ENCODE measurements at places on chromosomes 13 and 19.

DNA sequence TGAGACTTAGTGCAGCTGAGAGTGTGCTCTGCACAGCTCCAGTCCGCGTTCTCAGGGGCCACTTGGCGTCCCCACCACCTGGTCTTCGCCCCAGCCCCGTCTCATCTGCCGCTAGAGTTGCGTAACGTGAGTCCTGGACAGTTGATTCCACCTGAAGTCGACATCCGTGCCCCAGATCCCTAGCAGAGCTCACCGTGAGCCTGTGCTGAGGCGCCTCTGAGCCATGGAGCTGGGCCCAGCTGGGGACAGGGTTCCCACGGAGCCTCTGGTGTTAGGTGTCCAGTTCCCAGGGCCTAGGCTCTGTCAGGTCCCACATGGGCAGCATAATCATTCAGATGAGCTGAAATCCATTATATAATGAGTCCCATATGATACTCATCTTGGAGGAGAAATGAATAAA, 147.1 kb upstream of the SOX1 start:
- DNase-seq: no peak

DNA sequence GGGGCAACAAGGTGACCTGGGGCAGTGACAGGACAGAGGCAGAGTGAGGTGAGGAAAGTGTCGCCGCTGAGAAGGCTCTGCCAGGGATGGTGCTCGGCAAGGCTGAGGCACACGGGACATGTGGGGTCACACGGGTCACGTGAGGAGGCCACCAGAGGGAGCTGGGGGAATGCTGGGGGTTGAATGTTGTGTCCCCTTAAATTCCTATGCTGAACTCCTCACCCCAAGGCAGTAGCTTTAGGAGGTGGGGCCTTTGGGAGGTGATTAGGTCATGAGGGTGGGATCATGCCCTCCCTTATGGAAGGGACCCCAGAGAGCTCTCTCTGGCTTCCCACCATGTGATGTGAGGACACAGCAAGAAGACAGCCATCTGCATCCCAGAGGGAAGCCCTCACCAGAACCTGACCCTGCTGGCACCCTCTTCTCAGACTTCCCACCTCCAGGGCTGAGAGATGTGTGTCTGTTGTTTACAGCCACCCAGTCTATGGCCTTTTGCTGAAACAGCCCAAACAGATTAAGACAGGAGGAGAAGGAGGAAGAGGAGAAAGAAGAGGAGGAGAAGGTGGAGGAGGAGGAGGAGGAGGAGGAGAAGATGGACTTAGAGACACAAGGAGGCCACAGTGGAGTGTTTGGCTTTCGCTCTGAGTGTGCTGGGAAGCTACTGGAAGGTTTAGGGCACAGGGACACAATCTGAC, 35.4 kb downstream of the RFX2 start:
- DNase-seq: no peak

GRCh38 chr19:38721979-38722773, 22.1 kb downstream of the CAPN12 start:
- no peak for DNase-seq

DNA sequence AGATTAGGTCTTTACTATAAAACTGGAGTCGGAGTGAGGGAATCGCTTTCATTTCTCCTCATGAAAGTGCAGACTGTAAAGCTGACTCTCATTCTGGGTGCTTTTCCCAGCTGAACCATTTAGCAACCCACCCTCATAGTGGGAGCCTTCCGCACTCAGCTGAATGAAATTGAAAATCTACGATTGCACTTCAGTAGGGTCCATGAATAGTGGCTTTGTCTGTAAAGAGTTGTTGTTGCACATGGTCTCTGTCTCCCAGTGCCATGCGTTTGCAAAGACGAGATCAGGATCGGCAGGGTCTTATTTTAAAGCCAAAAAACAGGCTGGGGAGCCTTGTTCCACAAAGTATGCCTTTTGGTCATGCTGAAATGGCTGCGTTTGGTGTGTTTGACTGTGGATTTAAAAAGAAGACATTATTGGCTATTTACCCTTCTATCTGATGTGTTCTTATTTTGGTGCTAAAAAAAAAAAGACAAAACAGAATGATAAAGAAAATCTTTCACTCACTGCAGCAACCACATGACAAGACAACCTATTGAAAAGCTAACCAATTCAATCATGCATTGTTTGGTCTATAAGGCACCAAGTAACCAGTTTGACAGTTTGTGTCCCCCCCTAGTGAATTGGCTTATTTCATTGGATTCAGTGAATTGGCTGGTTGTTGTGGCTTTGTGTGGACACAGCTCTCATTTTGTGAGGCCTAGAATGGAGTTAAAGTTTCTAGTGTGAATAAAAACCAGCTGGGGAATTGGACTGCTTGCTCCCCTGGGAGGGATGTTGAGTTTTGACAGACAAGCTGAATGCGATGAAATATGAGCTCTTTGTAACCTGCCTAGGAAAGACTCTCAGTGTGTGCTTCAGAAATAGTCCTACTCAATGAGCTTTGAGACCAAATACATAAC, 65.6 kb downstream of the ARHGAP35 start:
- DNase-seq: no peak

DNA sequence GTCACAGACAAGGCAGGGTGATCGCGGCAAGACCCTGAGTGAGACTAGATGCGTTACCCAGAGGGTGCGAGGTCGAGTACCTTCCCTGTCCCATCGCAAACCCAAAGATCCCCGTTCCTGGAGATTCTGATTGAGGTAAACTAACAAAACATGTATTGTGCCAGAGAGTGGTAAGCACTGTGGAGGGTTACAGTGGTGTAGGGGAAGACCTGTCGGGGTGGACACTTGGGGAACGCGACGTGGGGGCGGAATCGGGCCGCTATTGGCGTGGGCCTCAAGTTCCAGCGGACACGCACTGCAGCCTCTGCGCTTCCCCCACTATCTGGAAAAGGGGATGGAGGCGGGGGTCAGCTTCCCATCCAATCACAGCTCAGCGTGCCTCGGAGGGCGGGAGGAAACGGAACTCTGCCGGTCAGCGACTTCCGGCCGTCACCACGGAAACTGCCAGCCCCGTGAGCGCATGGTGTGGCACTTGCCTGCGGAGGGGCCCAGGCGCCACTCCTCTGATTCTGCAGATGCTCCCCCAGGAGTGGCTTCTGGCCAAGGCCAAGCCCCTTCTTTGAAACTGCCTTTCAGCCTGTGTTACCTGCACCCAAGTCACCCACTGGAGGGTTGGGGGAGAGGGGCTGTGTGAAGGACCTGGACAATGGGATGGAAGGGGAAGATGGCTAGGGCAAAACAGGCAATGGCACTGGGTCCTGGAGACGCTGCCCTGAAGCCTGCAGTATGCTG, 1.0 kb upstream of the UBE2M start:
- DNase-seq: peak; percentile 87

DNA sequence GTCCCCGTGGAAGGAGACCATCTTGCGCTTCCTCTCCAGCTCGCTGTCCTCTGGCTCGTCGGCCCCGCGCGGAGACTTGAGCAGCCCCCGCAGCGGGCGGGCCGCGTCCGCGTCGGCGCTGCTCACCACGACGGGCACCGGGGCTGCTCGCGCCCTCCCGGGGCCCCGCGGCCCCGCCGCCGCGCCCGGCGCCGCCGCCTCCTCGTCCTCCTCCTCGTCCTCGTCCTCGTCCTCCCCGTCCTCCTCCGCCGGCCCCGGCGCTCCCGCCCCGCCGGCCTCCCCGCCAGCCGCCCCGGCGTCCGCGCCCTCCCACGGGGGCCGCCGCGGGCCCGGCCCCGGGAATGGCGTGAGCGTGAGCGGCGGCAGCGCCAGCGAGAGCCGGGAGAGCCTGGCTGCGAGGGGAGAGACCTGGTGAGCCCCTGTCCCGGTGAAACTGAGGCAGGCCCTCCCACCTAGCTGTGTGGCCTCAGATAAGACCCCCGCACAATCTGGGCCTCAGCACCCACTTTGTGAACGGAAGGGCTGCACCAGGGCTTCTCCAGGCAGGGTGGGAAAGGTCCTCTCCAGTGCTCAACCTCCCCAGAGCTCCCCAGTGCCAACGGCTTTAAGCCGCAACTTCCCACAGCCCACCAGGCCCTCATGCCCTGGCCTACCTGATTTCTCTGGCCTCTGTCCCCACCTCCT, 17.8 kb downstream of the LMTK3 start:
- DNase-seq: no peak

- no peak for DNase-seq
These were observed 152.4 kb downstream of the TEX29 start for GRCh38 chr13:111472559-111473460.

GRCh38 chr13:103134271-103134670, 68.1 kb upstream of the SLC10A2 start:
- DNase-seq: no peak

- peak; percentile 72 for DNase-seq
These were observed 16.5 kb downstream of the SIGLEC7 start for GRCh38 chr19:51158474-51159129.

GRCh38 chr19:7605490-7606222, 10.0 kb downstream of the CAMSAP3 start:
- DNase-seq: peak; percentile 49

GRCh38 chr13:88908961-88909441, 1237.8 kb downstream of the SLITRK5 start:
- no peak for DNase-seq

GRCh38 chr13:71030784-71031183, 836.2 kb downstream of the DACH1 start:
- DNase-seq: no peak

DNA sequence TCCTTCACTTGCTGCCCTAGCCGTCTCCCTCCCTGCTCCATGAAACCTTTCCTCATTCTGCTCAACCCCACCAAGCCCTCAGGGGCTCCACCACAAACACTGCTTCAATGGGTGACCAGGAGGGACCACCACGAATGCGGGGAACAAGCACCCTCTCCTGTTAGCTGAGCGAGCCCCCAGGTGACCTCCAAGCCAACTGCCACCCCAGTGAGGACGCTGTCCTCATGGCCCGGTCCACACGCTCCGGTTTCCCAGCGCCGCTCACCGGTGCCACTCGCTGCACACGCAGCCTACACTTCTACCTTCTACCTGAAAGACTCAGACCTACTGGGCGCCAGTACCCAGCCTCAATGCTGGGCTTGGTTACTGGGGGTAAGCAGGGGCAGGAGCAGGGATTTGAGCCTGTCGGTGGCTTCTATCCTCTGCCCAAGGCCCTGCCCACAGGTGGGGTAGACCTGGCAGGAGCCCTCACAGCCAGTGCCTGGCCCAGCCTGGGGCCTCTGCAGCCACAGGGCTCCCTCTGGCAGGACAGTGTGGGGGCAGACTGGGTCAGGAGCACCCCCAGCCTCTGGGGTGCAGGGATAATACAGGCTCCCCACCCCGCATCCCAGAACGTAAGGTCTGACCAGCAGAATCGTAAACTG, 704 bp upstream of the TMEM86B start:
- DNase-seq: no peak

- no peak for DNase-seq
These were observed 79.7 kb downstream of the LMO7 start for GRCh38 chr13:75715601-75716523.

GRCh38 chr13:52348071-52348470, 57.9 kb downstream of the THSD1 start:
- DNase-seq: peak; percentile 12

Data from nephron progenitor cell (in vitro differentiated cells).